ENCODE measurements at places on chromosomes 2 and 18. TPM values are rescaled to one million over a fixed set of nuclear protein-coding genes. Genes with fewer than 3 reads are reported as not detected.

The PLGLB1 gene
- 1.6 TPM for total RNA-seq

The AOX1 gene
- 5.7 TPM for total RNA-seq

The OTOS gene
- not detected for total RNA-seq

The COLEC12 gene
- total RNA-seq: 2.0 TPM

The ZNF513 gene
- 6.1 TPM for total RNA-seq

The TEKT4 gene
- not detected for total RNA-seq

The CD207 gene
- total RNA-seq: not detected

The SH3RF3 gene
- 0.28 TPM for total RNA-seq

The DNAJC5G gene
- not detected for total RNA-seq

The CFAP65 gene
- 0.22 TPM for total RNA-seq

The PDCD1 gene
- not detected for total RNA-seq

The HOXD9 gene
- not detected for total RNA-seq

The B3GNT7 gene
- 1.5 TPM for total RNA-seq

The RND3 gene
- total RNA-seq: 4.0 TPM

The CENPA gene
- total RNA-seq: 42.8 TPM

The GAREM2 gene
- 15.1 TPM for total RNA-seq

The ABCB11 gene
- total RNA-seq: 0.09 TPM

The SERPINB13 gene
- not detected for total RNA-seq

All from neural progenitor cell (in vitro differentiated cells).